ENCODE measurements at places on chromosomes 6 and 20. TPM values are rescaled to one million over a fixed set of nuclear protein-coding genes. Genes with fewer than 3 reads are reported as not detected.

LKAAEAR1 gene
- not detected for total RNA-seq

NHSL1 gene
- total RNA-seq: 44.2 TPM

PROCR gene
- 9.3 TPM for total RNA-seq

CTCFL gene
- not detected for total RNA-seq

OSER1 gene
- 32.8 TPM for total RNA-seq

BPIFB1 gene
- total RNA-seq: not detected

DEFB116 gene
- total RNA-seq: not detected
